ENCODE measurements at places on chromosomes 7 and 10.

DNA sequence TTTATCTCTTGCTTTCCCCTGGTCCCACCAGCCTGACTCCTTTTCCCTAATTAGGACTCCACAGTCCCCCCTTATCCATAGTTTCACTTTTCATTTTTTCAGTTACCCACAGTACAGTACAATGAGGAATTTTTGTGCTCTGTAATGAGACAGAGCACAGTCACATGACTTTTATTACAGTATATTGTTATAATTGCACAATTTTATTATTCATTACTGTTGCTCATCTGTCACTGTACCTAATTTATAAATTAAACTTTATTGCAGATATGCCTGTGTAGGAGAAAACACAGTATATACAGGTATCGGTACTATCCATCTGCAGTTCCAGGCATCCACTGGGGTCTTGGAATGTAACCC is 125.4 kb downstream of the KCNMA1 start:
- DNase-seq: no peak

GRCh38 chr10:67036808-67037207 is 111.0 kb downstream of the LRRTM3 start:
- no peak for DNase-seq

DNA sequence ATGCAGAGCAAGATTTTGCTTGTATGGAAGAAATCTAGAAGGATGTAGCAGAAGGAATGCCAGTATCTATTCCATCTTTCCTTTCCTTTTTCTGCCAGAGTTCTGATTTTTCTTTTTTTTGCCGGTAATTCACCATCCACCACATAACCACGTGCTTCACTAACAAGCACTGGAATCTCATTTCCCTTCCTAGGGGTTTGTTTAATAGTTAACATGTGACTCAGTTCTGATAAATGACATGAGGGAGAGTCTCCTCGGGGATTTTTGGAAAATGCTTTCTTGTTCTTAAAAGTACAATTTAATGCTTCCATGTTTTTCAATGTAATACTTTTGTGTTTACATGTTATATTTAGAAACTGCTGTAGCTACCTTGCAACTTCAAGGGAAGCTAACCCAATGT is 590.2 kb downstream of the SH2D4B start:
- DNase-seq: no peak

- DNase-seq: no peak
These were observed 196.9 kb upstream of the RHOBTB1 start for GRCh38 chr10:61140765-61141392.

DNA sequence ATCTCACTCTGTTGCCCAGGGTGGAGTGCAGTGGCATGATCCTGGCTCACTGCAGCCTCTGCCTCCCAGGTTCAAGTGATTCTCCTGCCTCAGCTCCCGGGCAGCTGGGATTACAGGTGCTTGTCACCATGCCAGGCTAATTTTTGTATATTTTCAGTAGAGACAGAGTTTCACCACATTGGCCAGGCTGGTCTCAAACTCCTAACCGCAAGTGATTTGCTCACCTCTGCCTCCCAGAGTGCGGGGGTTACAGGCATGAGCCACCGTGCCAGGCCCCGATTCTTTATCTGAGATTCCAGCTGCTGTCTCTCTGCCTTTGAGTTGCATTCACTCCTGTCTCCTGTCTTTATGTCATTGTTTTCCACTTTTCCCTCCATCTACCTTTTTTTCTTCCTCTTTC is 168.7 kb downstream of the TMEM178B start:
- no peak for DNase-seq

DNA sequence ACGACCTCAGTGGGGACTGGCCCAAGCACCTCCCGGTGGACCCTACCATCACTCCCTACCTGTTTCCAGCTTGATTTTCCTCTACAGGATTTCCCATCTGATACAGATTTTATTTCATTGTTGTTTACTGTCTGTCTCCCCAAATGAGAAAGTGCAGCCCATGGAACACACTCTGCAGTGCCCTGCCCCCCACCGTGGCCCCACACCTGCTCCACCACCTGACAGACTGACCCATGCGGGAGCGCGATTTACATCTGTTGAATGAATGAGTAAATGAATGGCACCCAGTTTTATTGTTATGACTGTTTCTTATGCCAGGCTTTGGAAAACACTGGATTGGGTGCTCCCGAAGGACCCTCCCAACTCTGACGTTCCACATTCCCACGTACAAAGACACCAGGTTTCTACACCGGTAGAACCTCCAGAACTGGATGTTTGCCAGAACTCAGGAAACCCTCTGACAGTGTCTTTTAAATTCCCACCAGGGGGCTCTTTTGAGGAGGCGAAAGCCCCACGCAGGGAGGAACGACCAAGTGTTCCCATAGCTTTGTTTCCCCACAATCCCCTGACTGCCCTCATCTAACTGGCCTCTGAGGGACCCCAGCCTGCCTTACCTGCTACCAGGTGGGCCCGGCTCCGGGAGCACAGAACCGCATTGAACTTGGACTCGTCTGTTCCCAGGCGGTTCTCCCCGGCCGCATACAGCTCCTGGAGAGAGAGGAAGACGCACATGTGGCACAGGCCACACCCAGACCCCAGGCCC is 29.0 kb downstream of the PLAC9 start:
- DNase-seq: no peak

- no peak for DNase-seq
These were observed 5.0 kb downstream of the AKR1B10 start for GRCh38 chr7:134532180-134532953.

- DNase-seq: no peak
These were observed 154.3 kb downstream of the ZNF365 start for GRCh38 chr10:62528441-62528840.

GRCh38 chr10:60848126-60848525 is 69.8 kb downstream of the CDK1 start:
- DNase-seq: no peak

- DNase-seq: no peak
These were observed 200.8 kb downstream of the CACNB2 start for GRCh38 chr10:18341055-18341454.

- peak; percentile 27 for DNase-seq
These were observed 40.4 kb upstream of the DLX5 start for GRCh38 chr7:97064972-97065587.

GRCh38 chr10:96376483-96376882 is 17.7 kb upstream of the OPALIN start:
- no peak for DNase-seq

DNA sequence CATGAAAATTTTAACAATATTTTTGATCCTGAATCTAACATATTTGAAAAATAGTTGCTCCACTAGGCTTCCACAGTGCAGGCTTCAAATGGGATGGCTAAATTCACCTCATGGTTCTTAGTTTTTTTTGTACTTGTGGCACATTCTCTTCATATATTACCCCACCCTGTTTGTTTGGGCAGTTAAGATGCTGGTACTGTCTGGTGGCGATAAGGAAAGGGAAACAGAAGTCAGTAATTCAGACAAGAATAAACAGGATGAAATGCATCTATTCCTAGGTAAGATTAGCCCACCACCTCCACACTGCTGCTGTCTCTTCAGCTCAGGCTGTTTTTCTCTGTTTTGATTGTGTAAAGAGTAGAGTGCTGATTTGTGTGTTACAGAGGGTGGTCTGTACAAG is 44.2 kb downstream of the GLRX3 start:
- DNase-seq: no peak

GRCh38 chr7:108287857-108288256 is 157.7 kb upstream of the LAMB4 start:
- DNase-seq: no peak

DNA sequence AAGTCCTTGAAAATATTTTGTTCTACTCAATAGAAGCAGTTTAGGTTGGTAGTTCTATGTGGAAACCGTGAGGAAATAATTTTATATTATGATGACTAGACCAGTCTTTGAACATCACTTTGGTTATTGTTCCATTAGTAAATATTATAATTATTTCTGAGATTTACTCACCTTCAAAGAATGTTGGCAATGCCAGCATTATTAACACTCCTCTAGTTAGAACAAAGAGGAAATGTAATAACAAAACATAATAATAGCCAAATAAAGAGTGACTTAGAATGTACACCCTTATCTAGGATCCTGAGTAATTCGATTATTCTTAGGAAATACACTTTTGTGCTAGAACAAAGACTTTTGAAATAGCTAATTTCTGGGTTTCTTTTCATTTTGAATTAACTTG is 121.1 kb downstream of the CFTR start:
- no peak for DNase-seq

DNA sequence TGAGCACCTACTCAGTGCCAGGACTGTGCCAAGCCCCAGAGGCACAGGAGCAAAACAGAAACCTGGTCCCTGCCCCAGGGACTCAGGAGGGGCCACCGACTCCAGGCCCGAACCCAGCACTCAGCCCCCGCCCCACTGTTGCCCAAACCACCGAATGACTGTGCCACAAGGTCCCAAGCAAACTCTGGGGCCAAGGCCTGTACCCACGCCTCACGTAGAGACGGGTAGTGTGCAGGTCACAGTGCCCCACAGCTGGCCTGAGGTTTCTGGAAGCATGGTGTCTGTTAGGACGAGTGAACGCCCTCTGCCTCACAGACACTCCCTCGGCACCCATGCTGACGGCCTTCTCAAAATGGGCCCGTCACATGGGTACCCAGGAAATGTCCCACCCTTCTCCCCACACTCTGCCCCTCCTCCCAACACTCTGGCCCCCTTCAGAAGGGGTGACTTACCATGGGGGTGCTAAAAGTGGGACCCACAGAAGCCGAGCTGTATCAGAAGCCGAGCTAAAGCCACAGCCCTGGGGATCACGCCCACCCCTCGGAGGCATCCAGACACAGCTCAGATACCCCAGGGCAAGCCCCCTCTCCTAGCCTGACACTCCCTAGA is 44.2 kb downstream of the CTBP2 start:
- DNase-seq: no peak

DNA sequence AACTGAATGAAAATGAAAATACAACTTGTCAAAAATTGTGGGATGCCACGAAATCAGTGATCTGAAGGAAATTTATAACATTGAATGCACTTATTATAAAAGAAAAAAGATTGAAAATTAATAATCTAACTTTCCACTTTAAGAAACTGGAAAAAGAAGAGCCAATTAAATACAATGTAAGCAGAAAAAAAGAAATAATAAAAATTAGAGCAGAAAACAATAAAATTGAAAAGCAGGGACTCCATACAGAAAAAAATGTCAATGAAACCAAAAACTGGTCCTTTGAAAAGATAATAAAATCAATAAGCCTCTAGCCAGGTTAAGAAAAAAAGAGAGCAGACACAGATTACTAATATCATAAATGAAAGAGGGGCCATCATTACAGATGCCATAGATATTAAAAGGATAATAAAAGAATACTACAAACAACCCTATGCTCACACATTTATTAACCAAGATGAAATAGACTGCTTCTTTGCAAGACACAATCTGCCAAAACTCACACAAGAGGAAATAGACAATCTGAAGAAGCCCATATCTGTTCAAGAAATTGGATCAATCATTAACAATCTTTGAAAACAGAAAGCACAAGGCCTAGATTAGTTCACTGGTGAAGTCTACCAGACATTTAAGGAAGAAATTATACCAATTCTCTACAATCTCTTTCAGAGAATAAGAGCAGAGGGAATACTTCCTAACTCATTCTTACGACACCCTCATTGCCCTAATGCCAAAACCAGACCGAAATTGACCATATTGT is 233.8 kb upstream of the NEBL start:
- DNase-seq: no peak

- no peak for DNase-seq
These were observed 91.4 kb downstream of the FAM107B start for GRCh38 chr10:14683256-14683655.

GRCh38 chr10:10605551-10606081 is 412.1 kb upstream of the CELF2 start:
- no peak for DNase-seq

GRCh38 chr7:14596421-14596820 is 306.1 kb downstream of the DGKB start:
- no peak for DNase-seq

GRCh38 chr10:101759309-101760247 is 16.3 kb downstream of the FGF8 start:
- DNase-seq: no peak

GRCh38 chr10:22219308-22219707 is 1.5 kb upstream of the EBLN1 start:
- DNase-seq: no peak

DNA sequence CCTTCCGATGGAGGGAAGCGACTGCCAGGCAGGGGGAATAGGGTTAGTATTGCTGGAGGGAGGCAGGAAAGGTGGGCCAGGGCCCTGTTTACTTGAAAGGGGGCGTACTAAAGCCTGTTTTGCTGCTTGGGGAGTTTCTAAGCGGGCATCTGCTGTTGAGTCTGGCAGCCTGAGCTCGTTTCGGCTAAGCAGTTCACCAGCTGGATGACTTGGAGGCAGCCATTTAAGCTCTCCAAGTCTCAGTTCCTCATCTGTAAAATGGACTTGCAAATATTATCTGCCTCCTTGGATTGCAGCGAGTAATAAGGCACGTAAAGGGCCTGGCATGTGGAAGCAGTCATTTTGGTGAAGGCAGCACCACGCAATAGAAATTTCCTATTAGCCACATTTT is 44.0 kb downstream of the LDB3 start:
- no peak for DNase-seq

GRCh38 chr10:95793401-95794045 is 37.6 kb downstream of the ENTPD1 start:
- no peak for DNase-seq

GRCh38 chr10:133364645-133365431 is 7.0 kb upstream of the FUOM start:
- DNase-seq: no peak

- no peak for DNase-seq
These were observed 57.7 kb upstream of the SH2B2 start for GRCh38 chr7:102228935-102229334.

DNA sequence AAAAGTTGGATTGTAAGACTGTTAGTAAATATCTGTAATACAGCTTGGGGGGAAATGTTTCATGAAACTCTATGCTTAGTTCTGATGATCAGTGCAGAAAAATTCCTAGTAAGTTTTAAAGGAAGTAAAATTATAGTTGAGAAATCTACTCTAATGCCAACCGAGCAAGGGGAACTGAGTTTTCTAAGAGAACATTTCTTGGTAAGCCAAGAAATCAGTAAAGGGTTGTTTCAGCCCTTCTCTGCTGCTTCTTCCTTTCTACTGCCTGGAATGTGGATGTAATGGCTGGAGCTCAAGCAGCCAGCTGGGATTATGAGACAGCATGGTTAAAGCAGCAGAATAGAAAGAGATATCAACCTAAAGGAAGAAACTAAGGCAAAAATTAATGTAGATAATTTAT is 15.9 kb upstream of the AKR1B1 start:
- DNase-seq: no peak

DNA sequence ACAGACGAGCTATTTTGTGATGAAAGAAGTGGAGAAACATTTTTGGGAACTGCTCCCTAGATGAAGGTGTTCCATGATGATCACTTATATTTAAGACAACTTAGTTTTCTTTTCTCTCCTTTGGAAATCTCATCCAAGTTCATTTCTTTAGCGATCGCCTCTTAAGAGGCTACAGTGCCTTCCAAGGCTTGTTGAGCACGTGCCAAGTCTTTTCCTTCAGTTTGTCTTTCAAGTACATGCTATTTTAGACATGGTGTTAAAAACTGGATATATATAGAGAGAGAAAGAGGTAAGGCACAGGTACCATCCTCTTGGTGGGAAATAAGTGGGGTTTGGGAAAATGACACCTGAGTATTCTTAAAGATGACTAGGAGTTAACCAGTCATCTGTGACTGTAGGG is 2.7 kb downstream of the ADK start:
- DNase-seq: no peak

- DNase-seq: no peak
These were observed 271.7 kb downstream of the PTPRN2 start for GRCh38 chr7:158315881-158316280.

GRCh38 chr7:133770863-133771492 is 356.2 kb upstream of the LRGUK start:
- no peak for DNase-seq
